ENCODE measurements at places on chromosomes 2 and 18. TPM values are rescaled to one million over a fixed set of nuclear protein-coding genes. Genes with fewer than 3 reads are reported as not detected.

DNA sequence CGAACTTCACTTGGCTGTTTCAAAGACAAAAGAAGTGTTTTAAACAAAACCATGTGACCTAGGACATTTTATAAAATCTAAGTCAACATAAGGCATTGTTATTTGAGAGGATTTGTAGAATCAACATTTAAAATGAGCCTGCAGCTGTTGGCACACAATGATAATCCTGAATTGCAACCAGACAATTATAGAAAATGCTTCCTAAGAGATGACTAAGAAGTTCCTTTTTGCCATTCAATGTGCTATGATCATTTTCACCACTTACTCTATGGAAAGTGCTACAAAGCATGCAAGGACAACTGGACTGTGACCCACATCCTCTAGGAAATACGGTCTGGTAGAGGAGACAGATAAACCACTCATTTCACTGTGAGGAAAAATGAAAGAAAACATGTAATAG lies 246.4 kb downstream of the CDH20 start:
- H3K27ac ChIP-seq: no peak overlapping the region
- H3K36me3 ChIP-seq: no peaks in the 10 kb centered on the region

DNA sequence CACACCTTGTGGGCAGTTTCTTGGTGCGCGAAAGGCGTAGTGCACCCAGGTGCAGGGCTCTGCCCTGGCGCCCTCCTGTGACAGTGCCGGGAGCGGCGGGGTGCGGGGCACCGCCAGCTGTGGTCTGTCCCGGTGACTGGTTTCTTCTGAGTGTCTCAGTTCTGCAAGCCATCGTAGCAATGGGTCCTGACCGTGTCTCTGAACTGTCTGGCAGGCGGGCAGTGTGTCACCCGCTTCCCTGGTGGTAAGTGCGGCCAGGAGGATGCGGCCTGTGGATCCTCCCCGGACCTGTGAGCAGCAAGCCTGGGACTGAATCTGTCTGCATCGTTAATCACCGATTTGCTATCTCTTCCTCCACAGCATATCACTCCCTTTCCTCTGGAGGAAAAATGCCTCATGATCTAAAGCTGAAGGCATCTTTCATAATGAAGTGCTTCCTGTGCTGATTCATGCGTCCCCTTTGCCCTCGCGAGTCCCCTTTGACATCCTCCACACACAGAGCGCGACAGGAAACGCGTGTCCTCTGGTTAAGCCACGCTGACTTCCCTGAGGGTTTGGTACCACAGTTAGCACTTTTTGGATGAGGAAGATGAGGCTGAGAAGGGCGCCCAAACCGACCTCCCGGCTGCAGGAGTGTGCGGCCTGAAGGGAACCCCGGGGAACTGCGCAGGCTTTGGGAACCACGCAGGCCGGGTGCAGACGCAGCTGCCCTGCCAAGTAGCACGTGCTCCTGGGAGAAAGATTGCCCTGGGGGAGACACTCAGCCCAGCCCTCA lies 416.0 kb upstream of the HS6ST1 start:
- H3K4me3 ChIP-seq: no peak overlapping the region
- H3K27me3 ChIP-seq: peaks cover 21% of the 10 kb centered on the region
- H3K4me1 ChIP-seq: no peaks in the 10 kb centered on the region
- no peaks in the 10 kb centered on the region for H3K36me3 ChIP-seq

DNA sequence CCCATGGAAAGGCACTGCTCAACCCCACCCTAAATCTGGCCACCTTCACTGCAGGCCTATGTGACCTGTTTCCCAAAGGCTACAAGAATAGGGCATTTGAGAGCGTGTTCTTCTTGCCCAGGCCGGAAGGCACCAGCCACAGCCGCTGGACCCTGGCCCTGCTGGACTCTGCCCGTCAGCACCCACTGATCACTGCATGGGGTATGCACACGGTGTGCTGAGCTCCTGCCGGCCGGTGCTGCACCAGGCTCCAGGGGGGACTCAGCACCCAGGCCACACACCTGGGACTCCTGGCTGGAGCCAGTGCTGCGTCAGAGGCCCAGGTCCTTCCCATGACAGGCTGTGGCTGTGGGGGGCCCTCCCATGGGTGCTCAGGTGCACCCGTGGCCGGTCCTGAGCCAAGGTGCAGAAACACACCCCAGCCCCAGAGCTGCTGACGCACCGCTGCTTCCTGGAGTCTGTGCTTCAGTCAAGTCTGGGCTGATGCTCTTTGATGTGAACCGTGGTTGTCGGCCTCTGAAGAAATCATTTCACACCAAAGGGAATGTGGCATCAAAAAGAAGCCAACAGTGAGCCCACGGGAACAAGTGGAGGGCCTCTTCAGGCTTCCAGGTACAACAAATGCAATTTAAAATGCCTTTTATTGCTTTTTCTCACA lies 6.5 kb downstream of the KCNG2 start:
- no peaks in the 10 kb centered on the region for H3K36me3 ChIP-seq
- H3K27me3 ChIP-seq: peaks cover 20% of the 10 kb centered on the region
- no peak overlapping the region for H3K4me3 ChIP-seq
- DNase-seq: no peak

- no peak overlapping the region for H3K4me3 ChIP-seq
- no peaks in the 10 kb centered on the region for H3K4me1 ChIP-seq
- no peaks in the 10 kb centered on the region for H3K36me3 ChIP-seq
- DNase-seq: no peak
- H3K27ac ChIP-seq: no peak overlapping the region
Observed at GRCh38 chr18:52334896-52335295, 5.1 kb upstream of the DCC start.

- no peak overlapping the region for H3K27ac ChIP-seq
- peaks cover 26% of the 10 kb centered on the region for H3K4me1 ChIP-seq
- no peaks in the 10 kb centered on the region for H3K36me3 ChIP-seq
- peak; percentile 53 for DNase-seq
- no peak overlapping the region for H3K4me3 ChIP-seq
Observed at GRCh38 chr18:2173486-2173885, 397.8 kb downstream of the METTL4 start.

DNA sequence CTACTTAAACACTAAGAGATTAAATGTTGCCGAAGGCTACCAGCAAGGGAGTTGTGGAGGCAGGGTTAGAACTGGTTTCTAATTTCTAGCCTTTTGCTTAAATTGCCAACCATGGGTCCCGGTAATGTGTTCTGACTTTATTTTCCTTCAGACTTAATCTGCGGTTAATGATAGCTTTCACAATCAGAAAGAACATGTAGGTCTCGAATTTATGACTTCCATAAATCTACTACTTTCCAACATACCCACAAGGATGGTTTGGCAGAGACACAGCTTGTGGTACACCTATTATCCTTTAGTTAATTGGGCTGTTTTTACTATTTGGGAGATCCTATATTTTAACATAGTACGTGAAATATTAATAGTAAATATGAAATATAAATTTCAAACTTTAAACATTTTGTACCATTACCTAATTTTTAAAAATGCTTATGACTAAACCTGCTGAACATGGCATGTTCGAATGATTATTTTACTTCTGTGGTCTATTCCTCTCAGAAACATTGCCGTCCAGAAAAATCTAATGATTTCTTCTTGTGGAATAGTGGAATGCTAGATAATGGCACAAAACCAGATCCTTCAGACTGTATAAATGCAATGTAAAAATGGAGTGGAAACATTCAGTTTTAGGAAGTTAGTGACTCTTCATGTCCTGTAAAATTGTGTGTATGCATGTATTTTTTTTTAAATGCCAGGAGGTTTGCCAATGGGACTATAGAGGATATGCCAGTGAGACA lies 41.3 kb downstream of the PARD3B start:
- no peaks in the 10 kb centered on the region for H3K27me3 ChIP-seq
- no peak overlapping the region for H3K4me3 ChIP-seq
- no peak overlapping the region for H3K27ac ChIP-seq
- H3K4me1 ChIP-seq: no peaks in the 10 kb centered on the region
- no peaks in the 10 kb centered on the region for H3K36me3 ChIP-seq

GRCh38 chr2:125713533-125713932 lies 942.4 kb upstream of the GYPC start:
- no peaks in the 10 kb centered on the region for H3K27me3 ChIP-seq
- H3K4me3 ChIP-seq: no peak overlapping the region
- DNase-seq: no peak
- no peak overlapping the region for H3K27ac ChIP-seq
- H3K36me3 ChIP-seq: no peaks in the 10 kb centered on the region

DNA sequence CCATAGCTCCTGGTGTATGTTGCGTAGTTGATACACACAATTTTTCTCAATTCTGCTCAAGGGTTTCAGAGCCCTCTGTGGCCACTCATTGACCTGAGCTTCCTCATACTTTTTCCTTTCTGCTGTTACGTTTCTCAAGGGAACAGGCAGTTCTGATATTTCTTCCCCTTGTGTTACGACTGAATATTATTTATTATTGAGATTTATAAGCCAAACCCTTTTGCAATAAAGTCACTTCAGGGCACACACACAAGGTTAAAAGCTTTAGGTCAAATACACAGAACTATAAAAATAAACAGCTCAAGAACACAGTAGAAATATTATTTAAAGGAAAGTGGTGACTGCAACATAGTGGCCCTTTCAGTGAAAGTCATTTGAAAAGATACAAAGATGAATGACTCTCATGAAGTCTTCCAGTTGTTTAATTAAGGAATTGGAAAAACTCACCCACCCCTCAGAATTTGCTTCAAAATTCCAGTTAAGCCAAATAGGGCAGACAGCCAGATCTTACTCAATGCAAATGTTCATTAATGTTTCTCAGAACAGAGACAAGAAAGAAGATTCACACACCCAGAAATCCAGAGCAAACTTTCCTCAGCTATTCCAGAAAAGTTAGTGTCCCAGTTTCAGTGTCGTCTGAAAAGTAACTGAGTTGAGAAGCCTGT lies 179.7 kb downstream of the TRIB2 start:
- H3K36me3 ChIP-seq: no peaks in the 10 kb centered on the region
- no peaks in the 10 kb centered on the region for H3K4me1 ChIP-seq
- H3K27me3 ChIP-seq: no peaks in the 10 kb centered on the region
- DNase-seq: no peak
- H3K4me3 ChIP-seq: no peak overlapping the region

DNA sequence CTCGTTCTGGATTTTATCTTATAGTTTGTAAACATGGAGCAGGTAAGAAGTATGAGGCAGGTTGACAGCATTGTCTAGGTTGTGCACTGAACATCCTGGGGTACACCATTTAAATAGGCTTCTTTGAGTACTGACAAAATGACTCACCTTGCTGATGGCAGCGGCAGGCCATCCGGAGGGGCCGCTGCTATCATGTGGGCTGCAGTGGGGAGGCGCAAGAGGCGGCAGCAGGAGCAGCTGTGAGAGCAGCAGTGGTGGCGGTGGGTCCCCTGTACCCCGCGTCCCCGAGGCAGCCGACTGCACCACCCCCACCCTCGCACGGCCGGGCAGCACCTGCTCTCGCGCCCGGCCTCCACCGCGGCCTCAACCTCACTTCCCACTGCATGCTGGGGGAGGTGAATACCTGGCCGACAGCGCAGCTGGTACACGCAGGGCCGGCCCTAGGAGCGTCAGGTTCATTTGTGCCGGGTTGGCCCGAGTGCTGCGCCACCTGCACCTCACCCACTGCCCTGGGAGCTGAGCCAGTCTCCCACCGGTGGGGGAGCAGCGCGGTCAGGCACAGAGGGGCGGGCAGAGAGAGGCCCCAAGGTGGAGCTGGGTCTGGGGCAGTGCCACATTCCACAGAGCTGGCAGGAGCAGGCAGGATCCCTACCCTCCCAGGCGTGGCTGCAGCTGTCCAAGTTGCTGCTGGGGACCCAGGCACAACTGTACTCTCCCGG lies 154.5 kb upstream of the RBMS1 start:
- peaks cover 51% of the 10 kb centered on the region for H3K4me1 ChIP-seq
- DNase-seq: peak; percentile 78
- H3K27me3 ChIP-seq: no peaks in the 10 kb centered on the region
- H3K4me3 ChIP-seq: peak overlapping the region; percentile 64
- H3K36me3 ChIP-seq: no peaks in the 10 kb centered on the region
- peak overlapping the region; percentile 51 for H3K27ac ChIP-seq

DNA sequence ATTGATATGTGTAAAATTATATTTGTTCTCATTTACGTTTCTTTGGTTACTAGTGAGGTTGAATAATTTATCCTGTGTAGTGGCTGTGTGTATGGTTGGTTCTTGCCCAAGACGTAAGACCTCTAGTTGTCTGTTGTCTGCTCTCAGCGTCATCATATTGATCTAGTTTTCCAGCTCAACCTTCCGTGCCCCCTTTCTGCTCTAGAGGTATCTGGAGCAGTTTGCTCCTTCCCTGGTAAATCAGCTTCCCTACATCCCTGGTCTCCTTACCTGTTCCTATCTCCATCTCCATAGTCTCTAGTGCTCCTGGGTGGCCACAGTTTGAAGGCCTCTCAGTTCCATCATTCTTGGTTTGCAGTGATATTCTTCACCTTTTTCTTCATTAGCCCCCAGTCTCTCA lies 1.2 kb downstream of the SMYD5 start:
- H3K36me3 ChIP-seq: peaks cover 3% of the 10 kb centered on the region
- no peak for DNase-seq
- H3K27me3 ChIP-seq: no peaks in the 10 kb centered on the region

The DES gene
- total RNA-seq: 0.60 TPM

The DCDC2C gene
- not detected for total RNA-seq

The GPR39 gene
- 14.1 TPM for total RNA-seq

The PROKR1 gene
- total RNA-seq: not detected

The TEX44 gene
- not detected for total RNA-seq

The CIB4 gene
- not detected for total RNA-seq

The MPP4 gene
- total RNA-seq: not detected

The OR6B2 gene
- total RNA-seq: not detected

Measured in PC-9 (cell line).